Epithelial cell of proximal tubule (primary cell): ENCODE measurements at places on chromosomes 7 and 10. TPM values are rescaled to one million over a fixed set of nuclear protein-coding genes. Genes with fewer than 3 reads are reported as not detected.

Gene GRID2IP
- not detected in 2 replicates for total RNA-seq

DNA sequence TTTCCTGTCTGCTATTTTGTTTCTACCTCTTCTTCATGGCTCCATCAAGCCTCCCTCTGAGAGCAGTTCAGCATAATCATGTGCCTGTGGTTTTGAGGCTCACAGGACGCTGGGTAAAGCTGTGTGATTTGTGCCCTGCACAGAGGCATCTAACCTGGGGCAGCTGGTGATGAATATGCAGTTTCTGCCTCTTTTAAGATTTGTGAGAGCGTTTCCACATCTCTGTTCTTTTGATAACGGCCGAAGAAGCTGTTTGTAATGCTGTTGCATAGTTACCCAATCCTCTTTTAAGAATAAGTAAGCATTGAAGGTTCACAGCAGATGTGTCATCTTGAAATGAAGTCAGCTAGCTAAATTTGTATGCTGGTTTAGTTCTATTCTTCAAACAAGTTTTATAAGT is 45.2 kb downstream of the PNLIPRP3 start:
- no peak for DNase-seq

- DNase-seq = no peak
Measured at GRCh38 chr7:36880108-36880507, 155.8 kb upstream of the AOAH start.

DNA sequence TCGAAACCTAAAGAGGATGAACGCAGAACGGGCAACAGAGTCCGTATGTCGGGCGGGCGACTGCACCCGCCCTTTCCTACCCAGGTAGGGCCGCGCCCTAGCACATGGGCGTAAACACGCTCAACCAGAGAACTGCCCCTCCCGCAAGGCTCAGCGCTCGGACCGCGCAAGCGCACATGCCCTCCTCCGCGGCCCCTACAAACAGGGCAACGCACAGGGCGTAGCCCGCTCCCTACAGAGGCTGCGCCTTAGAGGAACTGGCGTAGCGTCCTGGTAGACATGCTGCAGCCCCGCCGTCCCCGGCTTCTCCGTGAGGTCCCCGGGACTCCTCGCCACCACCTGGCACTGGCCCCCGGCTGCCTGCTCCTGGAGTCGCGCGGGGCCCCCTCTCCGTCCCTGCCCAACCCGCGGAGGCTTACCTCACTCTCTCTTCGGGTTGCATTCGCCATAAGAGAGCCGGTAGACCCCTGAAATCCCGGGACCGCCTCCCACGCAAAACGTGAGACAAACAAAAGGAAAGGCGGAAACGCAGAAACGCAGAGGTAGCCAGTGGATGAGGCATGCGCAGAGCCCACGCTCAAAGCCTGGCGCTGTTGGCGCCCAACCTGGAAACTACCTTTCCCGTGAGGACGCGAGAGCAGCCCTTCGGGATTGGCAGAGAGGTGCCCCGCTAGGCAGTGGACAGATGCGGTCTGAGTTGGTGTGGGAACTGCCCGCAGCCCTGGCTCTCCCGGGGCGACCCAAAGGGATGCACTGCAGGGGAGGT is at the start of gene ZNF33B:
ZNF33B (minus strand) TSS at position 516 of the 766 bp plus-strand sequence. CDS start 1,642 bp downstream, outside the sequence.
- peak; percentile 64 for DNase-seq

Gene TEX36
- total RNA-seq = not detected in 2 replicates

DNA sequence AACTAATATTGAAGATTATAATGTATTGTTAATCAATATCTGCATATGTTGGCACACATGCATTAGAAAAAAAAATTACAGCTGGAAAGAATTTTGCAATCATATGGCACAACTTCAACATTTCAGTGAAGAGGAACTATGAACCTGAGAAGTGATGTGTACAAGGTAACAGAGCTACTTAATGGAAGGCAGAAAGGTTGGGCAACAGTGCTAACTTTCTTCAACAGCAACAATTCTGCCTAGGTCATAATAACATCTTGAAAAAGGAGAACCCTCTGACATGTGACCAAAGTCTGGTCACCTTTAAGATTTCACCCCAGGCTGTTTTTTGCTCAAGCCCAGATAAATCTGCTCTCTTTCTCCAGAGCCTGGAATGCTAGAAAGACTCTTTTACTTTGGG is 47.9 kb upstream of the SKAP2 start:
- DNase-seq = no peak

DNA sequence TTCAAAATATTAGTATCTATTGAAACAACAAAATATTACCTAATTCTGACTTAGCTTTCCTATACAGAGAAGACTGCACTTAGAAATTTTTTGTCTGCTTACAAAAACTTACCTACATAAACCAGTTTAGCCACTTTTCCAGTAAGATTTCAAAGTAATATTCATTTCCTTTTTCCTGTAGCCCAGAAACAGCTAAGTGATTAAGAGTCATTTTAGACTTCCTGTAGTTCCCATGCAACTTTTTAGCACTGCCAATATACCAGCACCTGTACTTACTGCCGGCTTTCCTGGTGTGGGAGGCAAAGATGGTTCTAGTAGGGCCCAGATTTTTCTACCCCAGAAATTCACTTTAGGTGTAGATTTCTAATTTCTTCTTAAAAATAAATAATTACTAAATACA is 21.8 kb downstream of the NT5C2 start:
- DNase-seq = no peak
